Stimulated activated CD4-positive, alpha-beta T cell treated with anti-CD3 and anti-CD28 coated beads, Interleukin-2, amount 100 ng/mL, for 48 hours (primary cell): ENCODE measurements at places on chromosomes 3 and 15.

- DNase-seq, result no peak
These were observed 768.5 kb upstream of the CFAP20DC start for GRCh38 chr3:59818033-59818918.

DNA sequence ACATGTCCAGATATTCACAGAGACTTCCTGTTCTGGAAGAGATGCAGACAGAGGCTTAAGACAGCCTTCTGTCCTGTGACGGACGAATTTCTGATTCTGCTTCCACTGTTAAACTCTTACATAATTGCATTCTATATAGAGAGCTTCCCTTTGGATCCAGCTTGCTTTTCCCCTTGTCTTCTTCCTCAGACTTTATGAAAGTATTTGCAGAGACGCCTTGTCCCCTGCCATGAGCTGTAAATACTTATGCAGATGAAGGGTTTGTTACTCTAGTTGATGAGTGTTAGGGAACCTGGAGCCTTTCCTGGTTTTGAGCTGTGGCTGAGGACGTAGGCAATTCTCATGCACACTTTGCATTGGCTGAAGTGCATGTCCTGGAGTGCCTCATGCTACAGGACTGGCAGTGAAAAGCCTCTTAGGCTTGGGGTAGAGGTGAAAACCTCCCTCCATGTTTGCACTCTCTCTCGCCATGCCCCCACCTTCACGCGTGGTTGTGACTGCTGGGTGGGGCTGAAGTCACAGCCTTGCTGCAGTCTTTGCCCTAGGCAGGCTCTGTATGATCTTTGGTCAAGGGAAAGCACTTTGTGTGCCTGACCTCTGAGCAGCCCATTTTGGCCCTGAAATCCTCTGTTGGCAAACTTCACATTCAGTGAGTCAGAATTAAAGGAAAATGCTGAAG, 286.6 kb downstream of the PTPRG start:
- DNase-seq, result no peak

GRCh38 chr3:179744667-179745066, 91.8 kb downstream of the USP13 start:
- no peak for DNase-seq

DNA sequence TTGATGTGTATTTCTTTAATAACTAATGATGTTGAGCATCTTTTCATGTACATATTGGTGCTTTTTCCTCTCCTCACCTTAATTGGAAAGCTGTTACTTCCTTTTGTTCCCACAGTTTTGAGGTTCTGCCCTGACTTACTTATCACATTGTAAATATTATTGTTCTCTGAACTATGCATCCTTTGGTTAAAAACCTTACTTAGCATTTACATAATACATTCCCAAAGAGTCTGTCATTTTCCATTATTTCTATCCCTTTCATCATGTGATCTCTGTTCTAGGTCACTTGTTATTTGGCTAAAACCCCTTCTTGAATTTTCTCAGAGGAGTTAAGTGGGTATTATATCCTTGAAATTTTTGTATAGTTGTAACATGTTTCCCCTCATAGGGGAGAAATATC, 33.0 kb downstream of the SLC12A6 start:
- no peak for DNase-seq

DNA sequence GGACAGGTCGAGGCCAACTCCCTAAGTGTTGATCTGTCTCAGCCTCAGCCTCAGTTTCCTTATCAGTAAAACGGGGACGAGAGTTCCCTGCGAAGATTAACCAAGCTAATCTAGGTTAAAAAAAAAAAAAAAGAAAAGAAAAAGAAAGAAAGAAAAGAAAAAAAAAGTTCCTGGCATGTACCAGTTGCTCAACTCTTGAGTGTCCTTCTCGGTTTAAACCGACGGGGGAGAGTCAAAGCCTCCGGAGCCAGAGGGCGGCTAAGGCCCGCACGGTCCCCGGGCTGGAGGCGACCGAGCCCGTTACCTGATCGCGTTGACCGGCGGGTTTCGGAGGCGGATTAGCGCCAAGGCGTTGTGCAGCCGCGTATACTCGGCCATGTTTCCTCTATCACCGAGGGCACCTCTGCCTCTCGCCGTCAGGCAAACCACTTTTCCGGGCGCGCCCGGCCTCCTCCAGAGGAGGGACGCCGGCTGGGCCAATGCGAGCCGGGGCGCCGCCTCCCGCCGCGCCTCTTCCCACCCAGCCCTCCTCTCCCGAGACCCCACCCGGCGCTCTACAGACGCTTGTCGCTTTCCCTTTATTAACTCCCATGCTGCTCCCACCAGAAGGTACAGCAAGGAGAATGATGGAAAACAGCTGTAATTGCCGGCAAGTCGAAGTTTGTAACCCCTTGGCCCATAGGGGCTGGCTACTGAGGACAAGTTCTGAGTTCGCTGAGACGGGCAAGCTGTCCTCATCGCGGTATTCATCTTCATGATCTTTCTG, at the start of gene EHHADH:
EHHADH (minus strand) TSS at position 405 of the 766 bp plus-strand sequence; CDS start at position 378, 27 bp downstream.
- DNase-seq, result peak; percentile 29

DNA sequence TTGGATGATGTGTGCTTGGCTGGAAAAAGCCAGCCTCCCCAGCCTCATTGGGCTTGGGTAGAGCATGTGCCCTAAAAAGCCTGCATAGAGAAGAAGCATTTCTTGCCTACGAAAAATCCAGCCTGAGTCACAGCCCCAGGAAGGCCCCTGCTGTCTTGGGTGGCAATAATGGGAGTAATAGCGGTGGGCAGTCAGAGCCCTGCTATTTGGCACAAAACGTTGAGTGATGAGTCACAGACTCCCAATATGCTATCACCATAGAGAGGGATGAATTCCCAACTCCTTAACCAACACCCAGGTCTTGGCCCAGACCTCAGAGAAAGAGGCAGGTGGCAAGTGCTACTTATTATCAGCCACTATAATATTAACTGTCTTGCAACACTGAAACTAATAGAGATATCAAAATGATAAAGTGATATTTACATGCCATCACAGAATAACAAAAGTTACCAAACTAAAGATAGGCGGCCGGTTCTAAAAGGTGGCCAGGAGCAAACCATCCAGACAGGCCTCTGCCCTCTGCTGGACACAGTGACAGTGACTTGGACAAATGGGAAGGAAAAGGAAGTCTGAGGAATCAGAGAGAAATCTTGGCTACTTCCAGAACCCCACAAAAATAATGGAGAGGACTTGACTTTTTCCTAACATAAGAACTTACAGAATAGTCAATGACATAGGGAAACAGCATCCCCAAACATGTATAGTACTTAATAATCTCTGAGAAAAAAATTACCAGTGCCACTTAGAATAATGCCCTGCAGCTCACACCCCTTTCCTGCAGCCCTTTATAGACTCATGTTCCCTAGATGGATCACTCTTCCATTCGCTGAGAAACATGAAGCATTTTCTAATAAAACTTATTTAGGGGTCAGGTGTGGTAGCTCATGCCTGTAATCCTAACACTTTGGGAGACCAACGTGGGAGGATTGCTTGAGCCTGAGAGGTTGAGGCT, 51.9 kb upstream of the MUC13 start:
- no peak for DNase-seq

- DNase-seq, result no peak
These were observed 191.1 kb upstream of the TSC22D2 start for GRCh38 chr3:150216866-150217600.

DNA sequence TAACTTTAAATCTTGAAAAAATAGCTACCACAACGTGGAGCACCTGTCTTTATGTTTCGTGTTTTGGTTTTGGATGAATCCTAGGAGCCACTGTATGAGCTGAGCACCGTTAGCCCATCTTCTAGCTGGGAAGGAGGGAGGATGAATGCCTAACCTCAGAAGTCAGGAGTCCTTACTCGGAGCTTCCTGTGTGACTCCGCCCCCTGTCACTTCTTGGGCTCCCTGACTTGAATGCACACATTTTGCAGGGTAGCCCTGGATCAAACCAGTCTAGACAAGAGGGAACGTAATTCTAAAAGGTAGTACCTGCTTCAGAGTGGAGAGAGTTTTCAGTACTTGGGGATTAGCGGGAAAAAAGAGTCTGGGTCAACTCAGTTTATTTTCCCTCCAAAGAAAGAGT, 5.3 kb downstream of the GABRA5 start:
- no peak for DNase-seq

DNA sequence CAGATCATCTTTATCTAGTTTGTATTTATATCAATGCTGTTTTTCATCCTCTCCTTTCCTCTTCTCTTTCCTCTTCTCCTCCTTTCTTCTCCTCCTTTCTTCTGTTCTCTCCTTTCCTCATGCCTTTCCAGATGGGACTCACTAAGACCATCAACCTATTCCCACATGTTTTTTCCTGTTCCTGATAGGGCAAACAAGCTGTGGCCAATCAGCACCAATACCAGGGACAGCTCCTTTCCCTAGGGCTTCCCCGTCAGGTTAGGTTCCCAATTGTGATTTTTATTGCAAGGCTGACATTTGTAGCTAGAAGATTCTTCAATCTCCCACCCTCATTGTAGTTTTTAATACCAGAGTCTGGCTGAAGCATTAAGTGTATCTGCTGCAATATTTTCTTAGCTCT, 76.3 kb upstream of the COL8A1 start:
- no peak for DNase-seq

- DNase-seq, result peak; percentile 23
These were observed 61.5 kb downstream of the CGGBP1 start for GRCh38 chr3:87997298-87997697.

DNA sequence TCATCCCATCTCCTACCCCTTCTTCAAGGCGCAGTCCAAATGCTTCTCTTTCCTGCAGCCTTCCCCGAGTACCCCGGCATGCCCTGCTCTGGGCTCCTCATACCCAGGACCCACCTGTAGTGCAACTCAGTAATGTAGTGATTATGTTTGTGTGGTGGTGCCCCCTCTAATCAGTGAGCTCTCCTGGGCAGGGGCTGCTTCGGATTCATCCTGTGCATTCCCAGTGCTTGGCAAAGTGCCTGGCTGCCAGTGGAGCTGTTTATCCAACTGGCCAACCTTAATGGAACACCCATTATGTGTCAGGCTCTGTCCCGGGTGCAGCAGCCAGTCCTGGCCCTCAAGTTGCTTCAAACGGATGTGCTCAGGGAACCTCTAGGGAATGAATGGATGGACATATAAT, 174.4 kb upstream of the LINGO1 start:
- DNase-seq, result no peak

DNA sequence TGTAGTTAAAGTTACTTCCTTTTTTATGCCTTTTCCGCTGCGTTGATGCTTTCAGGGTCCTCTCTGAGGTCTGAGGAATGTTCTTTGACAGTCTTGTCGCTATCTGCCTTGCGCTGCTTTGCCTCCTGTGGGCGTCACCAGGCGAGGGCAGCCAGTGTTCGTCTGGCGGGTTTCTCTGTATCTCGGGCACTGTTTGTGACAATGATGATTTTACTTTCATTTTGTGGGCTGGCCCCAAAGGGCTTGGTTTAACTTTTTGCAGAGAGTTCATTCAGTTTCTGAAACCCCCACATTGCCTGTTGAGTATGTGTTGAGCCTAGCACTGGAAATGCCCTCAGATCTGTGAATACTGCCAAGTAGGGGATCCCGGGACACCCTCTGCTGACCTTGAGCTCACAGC, 24.6 kb upstream of the SACM1L start:
- DNase-seq, result peak; percentile 54

GRCh38 chr3:16504692-16505091, 8.8 kb downstream of the RFTN1 start:
- no peak for DNase-seq

- no peak for DNase-seq
These were observed 156.7 kb upstream of the TSC22D2 start for GRCh38 chr3:150251187-150252062.

- no peak for DNase-seq
These were observed 1.3 kb downstream of the PPM1M start for GRCh38 chr3:52246728-52247408.

DNA sequence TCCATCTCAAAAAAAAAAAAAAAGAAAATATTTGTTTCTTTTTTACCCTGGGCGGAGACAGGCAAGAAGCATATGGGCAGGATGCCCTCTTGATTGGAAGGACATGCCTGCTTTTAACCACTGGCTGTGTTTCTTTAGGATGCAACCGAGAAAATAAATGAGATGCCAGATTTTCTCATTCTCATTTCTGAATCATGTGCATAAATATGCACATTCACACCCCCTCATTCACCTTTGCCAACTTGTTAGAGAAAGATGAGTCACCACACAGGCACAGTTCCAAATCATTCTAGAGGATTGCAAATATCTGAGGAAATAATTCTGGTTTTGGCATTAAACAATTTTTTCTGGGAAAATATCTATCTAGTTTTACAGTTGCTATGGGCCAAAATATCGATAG, 3.3 kb downstream of the LIPH start:
- no peak for DNase-seq
